IMR-90 (cell line): ENCODE measurements at places on chromosomes 2 and 18. TPM values are rescaled to one million over a fixed set of nuclear protein-coding genes. Genes with fewer than 3 reads are reported as not detected.

GRCh38 chr18:76670564-76671288 is 151.6 kb upstream of the ZNF236 start:
- DNase-seq = no peak

DNA sequence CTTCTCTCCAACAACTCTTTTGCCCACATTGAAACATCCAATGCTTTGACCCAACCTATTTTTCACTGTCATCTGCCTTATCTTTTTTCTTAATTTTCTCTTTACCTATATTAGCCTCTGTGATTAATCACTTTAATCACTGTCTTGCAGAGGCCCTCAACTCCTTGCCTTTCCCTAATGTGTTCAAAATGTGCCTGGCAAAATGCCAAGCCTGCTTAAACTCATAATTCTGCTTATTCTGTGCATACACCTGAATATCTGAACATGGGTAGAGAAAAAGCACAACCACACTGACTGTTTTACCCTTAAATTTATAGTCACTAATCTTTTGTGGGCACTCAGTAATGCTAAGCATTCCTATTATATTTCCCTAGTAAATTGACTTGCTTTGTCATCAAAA is 63.0 kb upstream of the GALNT13 start:
- DNase-seq = no peak

- no peak for DNase-seq
These were observed 236.8 kb upstream of the ATP5MC3 start for GRCh38 chr2:175418224-175418835.

MAP4K4 gene
- 124 and 130 TPM in 2 replicates for total RNA-seq

PTH2R gene
- total RNA-seq = under 0.01 TPM in 1 of 2 replicates, not detected in the other

DNA sequence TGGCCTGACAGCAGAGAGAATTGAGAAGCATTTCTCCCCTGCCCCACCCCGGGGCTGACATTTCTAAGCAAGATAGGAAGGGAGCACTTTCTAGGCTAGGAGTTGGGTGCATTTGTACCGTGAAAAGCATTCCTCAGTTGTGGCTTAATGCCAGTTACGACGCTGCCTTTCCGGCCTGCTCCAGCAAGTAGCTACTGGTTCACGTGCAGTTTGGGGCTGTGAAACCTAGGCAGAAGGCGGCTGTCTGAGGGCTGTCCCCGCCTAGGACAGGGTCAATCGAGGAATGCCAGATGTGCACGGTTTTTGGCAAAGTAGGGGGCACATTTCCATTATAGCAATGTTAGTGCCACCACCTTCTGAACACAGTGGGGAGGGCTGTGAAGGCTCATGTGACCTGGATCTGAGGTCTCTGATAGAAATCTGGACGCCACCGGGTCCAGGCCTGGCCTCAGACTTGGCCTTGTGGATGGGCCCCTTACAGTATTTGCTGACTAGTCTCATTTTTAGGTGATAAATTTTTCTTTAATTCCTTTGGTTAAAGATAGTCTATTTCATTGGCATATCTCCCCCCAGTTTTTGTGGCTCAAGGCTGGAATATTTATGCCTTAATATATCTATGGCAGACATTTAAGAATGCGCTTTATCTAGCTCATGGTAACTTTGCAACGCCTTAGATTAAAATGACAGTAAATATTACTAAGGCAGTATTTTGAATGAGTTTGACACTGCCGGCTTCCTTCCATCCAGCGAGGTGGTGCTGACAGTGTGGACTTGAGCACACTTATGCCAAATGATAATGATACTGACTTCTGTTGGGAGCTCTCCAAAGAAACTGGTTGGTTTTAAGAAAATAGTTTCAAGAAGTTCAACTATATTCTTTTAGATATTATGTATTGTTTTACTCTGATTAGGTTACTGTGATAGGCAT is 78.7 kb downstream of the LPIN1 start:
- DNase-seq = no peak

DNA sequence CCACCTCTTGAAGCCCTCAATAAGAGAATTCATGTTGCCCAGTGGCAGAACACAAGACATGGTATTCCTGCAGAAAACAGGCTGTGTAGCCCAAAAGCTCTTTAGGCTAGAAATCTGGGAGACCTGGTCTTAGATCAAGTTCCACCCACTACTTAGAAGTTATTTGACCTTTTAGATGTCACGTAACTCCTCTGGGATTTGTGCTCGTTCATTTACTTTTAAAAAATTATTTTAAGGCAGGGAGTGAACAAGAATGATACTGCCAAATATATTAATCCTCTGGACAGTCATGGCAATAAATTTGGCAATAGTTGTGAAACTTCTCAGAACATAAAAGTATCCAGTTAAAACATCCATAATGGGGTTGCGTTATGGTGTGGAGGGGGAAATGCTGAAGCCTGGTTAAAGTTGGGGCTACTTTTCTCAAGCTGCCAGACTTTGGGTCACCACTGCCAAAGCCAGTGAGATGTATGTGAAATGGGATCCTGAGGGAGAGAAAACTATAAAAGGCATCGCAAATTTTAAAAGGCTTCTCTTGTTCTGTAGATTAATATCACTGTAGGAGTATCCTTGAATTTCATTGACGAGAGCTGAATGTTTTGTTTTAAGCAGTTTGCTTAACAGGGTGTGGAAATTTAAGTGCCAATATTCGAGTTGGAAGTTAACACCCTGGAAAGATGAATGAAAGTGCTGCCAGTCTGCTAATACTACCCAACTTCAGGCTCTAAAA is 15.8 kb downstream of the DAPL1 start:
- no peak for DNase-seq

FOXD4L1 gene
- not detected in 2 replicates for total RNA-seq

TFCP2L1 gene
- total RNA-seq = not detected in 2 replicates

- no peak for DNase-seq
These were observed 106.3 kb downstream of the FAM168B start for GRCh38 chr2:130986890-130987493.

DNA sequence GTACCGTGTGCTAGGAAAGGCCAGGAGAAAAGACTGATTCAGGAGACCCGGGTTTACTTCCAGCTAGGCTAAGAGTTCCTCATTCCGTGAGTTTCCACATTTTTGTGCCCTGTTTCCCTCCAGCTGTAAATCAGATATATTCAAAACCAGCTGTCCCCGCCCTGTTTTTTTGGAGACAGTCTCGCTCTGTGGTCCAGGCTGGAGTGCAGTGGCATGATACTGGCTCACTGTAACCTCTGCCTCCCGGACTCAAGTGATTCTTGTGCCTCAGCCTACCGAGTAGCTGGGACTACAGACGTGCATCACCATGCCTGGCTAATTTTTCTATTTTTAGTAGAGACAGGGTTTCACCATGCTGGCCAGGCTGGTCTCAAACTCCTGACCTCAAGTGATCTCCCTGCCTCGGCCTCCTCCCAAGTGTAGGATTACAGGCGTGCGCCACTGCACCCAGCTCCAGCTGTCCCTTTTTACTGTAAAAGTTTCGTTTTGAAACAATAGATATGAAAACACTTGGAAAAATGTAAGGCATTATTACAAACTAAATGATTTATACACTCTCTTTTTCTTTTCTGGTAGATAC is 112.8 kb upstream of the SEC11C start:
- no peak for DNase-seq

GRCh38 chr2:31142110-31142509 is 3.9 kb upstream of the GALNT14 start:
- DNase-seq = no peak

- DNase-seq = no peak
These were observed 168.7 kb upstream of the FN1 start for GRCh38 chr2:215604606-215605005.

GRCh38 chr18:27862041-27862682 is 314.8 kb downstream of the CDH2 start:
- DNase-seq = no peak

SNTG2 gene
- total RNA-seq = under 0.01 and 0.56 TPM in 2 replicates

STPG4 gene
- total RNA-seq = 0.18 and 0.28 TPM in 2 replicates

PLEKHH2 gene
- total RNA-seq = 1.7 and 2.0 TPM in 2 replicates

KATNAL2 gene
- 0.90 and 1.4 TPM in 2 replicates for total RNA-seq

DNA sequence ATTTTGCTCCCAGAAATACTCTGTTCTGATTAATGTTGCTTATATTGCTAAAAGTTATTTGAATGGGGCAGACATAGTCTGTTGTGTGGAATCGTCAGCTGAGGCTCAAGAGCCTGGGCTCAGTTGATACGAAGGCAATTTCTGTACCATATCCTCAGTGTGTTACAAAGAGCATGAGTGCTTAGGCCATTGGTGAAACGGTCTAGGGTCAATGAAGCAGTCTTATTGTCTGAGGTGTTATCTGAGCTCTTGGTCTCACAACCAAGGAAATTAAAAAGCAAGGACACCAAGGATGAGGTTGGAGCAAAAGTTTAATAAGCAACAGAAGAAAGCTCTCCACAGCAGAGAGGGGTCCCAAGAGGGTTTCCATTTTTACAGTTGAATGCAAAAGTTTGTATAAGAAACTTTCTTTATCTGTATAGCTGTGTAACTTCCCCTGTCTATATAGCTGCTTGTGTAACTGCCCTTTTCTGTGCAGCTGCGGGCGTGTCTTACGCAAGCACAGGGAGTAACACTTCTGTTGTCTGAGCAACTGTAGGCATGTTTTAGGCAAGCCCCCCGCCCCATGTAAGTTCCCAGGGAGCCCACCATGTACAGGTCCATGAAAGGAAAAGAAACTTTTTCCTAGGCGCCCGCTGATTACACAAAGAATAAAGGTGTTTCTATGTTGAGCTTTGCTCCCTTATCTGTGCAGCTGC is 40.6 kb upstream of the DSC1 start:
- no peak for DNase-seq

- no peak for DNase-seq
These were observed 36.7 kb downstream of the RALB start for GRCh38 chr2:120289221-120289906.

EML6 gene
- 0.18 and 0.28 TPM in 2 replicates for total RNA-seq

FAM110C gene
- not detected in 2 replicates for total RNA-seq

DNA sequence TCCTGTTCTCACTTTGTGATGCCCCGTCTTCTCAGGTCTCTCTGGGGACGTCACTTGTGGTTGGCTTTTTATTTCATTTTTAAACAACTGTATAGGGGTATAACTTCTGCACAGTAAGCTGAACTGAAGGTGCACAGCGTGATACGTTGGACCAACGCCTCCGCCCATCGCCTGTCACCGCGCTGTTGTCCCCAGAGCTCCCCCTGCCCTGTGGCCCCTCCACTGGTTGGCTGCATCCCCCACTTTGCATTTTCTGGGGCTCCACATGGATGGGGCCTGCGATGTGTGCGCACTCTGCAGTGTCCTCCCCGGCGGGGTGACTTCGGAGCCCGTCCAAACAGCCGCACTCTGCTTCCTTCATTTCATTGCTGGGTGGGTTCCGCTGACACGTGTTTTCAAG is 14.3 kb downstream of the GPR35 start:
- no peak for DNase-seq

DNA sequence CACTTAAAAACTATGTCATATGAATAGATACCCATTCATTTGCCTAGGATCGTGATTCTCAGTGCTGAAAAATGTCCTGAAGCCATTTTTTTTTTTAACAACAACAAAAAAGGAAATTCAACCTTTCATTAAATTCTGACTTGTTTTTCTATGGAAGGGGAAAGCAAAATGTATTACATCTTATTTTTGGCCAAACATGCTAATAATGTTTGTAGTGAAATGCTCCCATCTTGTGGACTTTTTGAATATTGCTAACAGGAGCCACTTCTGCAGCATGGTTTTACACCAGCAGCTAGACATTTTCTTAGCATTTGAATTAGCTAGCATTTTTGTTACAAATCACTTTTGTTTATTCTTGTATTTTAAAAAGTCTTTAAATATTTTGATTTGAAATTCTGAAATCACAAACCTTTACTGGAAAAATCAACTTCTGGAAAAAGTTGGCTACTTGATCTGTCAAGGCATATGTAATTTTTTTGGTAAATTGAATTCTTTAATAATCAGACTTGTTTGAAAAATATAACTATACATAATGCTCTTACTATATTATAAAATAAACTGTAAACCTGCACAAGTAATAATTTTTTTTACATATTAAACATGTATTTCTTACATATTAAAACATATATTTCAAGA is 75.8 kb downstream of the KIDINS220 start:
- DNase-seq = peak; percentile 60

CDKL4 gene
- total RNA-seq = 0.28 TPM in 1 of 2 replicates, not detected in the other

GRCh38 chr2:11617527-11617926 is 52.5 kb downstream of the NTSR2 start:
- no peak for DNase-seq

GRCh38 chr18:44819944-44820510 is 139.3 kb downstream of the SETBP1 start:
- DNase-seq = no peak

DNA sequence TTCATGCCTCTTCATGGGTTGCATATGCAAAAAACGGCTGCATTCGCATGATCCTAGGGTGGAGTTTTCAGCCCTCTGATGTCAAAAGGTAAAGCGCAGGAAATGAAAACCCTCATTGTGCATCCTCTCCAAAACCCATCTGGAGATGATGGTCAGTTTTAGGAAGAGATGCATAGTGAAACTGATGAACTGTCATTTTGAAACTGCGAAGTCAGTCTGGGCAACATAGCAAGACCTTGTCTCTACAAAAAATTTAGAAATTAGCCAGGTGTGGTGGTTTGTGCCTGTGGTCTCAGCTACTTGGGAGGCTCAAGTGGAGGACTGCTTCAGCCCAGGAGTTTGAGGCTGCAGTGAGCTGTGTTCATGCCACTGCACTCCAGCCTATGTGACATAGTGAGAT is 2.5 kb upstream of the TTLL4 start:
- DNase-seq = no peak

KRTCAP3 gene
- not detected in 2 replicates for total RNA-seq

RAPGEF4 gene
- total RNA-seq = 3.2 and 3.6 TPM in 2 replicates

- no peak for DNase-seq
These were observed 26.6 kb downstream of the SESTD1 start for GRCh38 chr2:179238027-179238426.

CNDP1 gene
- total RNA-seq = not detected in 2 replicates

GRCh38 chr18:10152475-10152874 is 238.7 kb downstream of the VAPA start:
- DNase-seq = no peak

DNA sequence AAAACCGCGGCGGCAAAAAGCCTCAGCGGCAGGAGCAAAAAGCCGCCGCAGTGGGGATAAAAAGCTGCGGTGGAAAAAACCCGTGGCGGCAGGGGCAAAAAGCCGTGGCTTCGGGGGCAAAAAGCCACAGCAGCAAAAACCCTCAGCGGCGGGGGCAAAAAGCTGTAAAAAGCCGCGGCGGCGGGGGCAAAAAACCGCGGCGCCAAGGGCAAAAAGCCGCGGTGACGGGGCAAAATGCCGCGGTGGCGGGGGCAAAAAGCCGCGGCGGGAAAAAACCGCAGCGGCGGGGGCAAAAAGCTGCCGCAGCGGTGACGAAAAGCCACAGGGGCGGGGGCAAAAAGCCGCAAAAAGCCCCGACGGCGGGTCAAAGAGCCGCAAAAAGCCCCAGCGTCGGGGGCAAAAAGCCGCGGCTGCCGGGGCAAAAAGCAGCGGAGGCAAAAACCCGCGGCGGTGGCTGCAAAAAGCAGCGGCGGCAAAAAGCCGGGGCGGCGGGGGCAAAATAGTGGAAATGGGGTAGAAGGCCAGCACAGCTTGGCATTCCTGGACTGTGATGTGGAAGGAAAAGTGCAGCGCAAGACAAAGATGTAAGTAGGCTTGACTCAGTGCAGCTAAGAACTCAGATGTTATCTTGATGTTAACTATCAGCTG is 151.8 kb downstream of the ANKRD30BL start:
- DNase-seq = no peak
